NCI-H69 (cell line): ENCODE measurements at places on chromosomes 2 and 18.

- no peak for DNase-seq
Measured at GRCh38 chr2:98833172-98833916, 102.4 kb upstream of the MGAT4A start.

GRCh38 chr2:178365116-178365515, 85.9 kb downstream of the PRKRA start:
- DNase-seq: no peak

GRCh38 chr2:195489101-195489500, 167.9 kb upstream of the SLC39A10 start:
- no peak for DNase-seq

- peak; percentile 83 for DNase-seq
Measured at GRCh38 chr2:207311316-207312005, 145.7 kb upstream of the KLF7 start.
